ENCODE measurements at places on chromosomes 7 and 10. TPM values are rescaled to one million over a fixed set of nuclear protein-coding genes. Genes with fewer than 3 reads are reported as not detected.

GRCh38 chr7:102431617-102432298 is 1.6 kb upstream of the ORAI2 start:
- DNase-seq, result peak; percentile 45

DNA sequence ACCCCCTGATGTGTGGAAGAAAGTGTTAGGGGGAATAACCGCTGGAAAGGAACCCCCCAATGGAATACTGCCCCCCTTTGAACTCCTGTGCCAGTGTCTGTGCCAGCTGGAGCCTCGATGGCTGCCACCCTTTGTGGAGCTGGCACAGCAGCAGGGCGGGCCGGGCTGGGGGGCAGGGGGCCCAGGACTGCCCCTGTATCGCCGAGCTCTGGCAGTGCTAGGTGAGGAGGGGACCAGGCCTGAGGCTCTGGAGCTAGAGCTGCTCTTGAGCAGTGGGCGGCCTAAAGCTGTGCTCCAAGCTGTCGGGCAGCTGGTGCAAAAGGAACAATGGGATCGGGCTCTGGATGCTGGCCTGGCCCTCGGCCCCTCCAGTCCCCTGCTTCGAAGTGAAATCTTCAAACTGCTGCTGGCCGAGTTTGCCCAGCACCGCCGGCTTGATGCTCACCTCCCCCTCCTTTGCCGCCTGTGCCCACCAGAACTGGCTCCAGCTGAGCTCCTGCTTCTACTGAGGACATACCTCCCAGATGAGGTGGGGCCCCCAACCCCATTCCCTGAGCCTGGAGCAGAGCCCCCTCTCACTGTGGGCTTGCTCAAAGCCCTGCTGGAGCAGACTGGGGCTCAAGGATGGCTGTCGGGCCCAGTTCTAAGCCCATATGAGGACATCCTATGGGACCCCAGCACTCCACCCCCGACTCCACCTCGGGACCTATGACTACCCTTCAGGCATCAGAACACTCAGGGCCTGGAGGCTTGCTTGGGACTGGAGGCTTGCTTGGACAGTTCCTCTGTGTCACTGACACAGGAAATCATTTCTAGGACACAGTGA is 2.2 kb downstream of the HPS6 start:
- DNase-seq, result no peak

- DNase-seq, result no peak
These were observed 486.7 kb downstream of the SDK1 start for GRCh38 chr7:3787717-3788264.

DNA sequence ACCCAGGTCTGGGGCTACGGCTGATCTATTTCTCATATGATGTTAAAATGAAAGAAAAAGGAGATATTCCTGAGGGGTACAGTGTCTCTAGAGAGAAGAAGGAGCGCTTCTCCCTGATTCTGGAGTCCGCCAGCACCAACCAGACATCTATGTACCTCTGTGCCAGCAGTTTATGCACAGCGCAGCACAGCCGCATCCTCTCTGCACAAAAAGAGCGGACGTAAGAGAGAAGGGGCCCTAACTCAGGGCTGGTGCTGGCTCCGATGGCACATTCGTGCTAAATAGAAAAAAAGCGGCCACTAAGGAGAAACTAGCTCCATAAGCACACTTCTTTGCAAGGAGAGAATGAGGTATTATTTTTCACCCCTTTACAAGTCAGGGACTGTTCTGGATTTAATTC is 28.3 kb upstream of the PRSS1 start:
- no peak for DNase-seq

- no peak for DNase-seq
These were observed 197.9 kb upstream of the BMPER start for GRCh38 chr7:33707427-33707826.

DNA sequence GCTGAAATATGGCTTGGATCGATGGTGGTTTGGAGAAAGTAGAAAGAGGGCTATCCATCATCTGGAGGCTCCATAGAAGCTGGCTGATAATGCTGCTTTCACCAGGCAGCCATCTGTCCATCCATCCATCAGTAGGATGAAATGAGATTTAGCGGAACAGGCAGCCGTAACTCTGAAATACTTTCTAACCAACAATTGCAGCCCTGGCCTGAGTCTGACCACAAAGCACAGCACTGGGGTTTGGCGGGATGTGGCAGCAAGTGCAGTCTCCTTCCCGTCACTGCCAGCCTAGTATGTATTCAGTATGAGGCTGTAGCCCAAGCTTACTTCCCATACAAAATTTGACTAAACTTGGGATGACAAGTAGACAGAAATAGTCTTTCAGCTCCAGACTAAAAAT is 38.0 kb downstream of the R3HCC1L start:
- no peak for DNase-seq

The SPDYE8 gene
- total RNA-seq, result not detected

DNA sequence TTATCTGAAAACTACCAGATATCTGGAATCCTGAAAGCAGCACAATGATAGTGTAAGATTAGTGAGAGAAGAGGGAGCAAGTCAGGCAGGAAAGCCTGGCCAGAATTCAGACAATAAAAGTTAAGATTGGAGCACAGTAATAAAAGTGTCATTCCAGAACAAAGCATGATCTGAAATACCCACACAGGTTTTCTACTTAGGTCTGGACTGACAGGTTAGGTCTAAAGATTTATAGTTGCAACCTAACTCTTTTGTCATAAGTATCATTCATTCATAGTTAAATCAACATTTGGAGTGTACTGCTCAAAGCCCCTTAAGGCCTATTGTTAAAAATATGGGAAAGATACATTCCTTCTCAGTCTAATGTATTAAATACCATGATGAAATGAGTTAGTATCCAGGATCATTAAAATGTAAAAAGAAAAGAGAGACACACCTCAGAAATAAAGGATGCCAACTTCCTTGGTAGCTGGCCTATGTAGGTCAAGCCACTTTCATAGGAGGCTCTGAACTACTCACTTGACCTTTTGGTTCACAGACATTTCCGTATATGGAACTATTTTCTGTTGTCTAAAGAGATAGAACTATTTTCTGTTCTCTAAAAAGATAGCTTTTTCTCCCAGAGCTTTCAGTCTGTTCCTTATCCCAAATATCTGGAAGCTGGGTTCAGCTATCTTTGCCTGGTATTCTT is 105.2 kb downstream of the FAS start:
- no peak for DNase-seq

The ELFN1 gene
- not detected for total RNA-seq

DNA sequence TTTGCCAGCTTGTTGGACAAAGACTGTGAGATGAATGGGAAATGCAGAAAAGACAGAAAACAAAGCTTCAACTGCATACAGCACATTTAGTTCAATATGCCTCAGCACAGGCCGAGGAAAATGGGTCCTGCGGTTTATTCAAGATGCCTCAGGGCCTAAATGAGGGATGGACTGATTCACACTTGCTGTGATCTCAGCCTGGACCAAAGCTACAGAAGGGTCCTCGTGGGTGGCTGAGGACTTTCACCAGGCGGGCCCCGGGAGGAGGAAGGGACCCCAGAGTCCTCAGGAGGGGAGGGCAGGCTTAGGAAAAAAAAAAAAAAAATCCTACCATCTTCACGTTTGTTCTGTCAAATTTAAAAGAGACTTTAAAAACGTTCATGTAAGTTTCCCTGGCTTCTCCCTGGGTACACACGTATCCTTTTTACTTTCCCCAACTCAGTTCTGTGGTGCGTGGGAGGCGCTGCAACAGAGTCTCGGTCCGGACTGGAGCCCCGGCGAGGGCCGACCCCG is 624 bp upstream of the ZNF783 start:
- DNase-seq, result no peak

DNA sequence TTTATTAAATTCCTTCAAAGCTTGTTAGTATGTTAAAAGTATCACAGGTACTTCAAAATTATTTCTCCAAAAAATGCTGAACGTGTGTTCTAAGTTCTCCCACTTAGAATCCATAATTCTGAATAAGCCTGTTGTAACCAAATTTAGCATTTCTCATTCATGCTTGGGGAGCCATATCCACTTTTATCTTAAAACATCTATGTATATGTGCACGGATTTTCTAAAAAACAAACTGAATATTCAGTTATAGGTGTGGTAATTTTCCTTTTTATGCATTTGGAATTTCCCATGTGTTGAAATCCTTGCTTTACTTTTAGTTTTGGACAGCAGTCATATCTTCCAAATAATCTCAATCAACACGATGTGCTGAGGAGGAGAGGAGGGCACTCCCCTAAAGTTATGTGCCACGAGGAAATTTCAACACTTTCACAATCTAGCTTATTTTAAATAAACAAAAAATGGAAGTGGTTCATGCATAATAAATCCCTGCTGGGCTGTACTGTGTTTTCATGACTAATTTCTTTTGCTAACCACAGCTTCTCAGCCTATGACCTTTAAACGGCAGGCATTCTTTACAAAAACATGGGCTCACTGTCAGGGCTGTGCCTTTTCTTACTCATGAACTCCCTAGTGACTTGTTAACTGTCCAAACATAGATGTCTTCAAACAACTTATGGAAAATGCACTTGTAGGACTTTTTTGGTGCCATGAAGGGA is 380.3 kb upstream of the SEMA3C start:
- DNase-seq, result no peak

GRCh38 chr10:13670311-13670710 is 83.5 kb downstream of the PRPF18 start:
- no peak for DNase-seq

The PRKAR1B gene
- 19.5 TPM for total RNA-seq

The ARL3 gene
- total RNA-seq, result 1.3 TPM

The ZPBP gene
- total RNA-seq, result not detected

DNA sequence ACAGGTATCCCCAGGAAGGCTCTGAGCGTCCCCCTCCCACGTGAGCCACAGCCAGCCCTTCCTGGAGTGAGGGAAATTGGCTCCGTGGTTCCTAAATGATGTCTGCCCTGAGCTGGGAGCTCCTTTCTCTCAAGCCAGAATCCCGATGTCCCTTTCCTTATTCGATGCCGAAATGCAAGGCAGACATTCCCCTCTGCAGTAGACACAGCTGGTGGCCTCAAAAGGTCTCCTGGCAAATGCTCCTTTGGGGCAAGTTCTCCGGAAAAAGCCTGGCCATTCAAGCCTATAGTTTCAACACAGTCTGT is 98.9 kb downstream of the HIP1 start:
- DNase-seq, result no peak

DNA sequence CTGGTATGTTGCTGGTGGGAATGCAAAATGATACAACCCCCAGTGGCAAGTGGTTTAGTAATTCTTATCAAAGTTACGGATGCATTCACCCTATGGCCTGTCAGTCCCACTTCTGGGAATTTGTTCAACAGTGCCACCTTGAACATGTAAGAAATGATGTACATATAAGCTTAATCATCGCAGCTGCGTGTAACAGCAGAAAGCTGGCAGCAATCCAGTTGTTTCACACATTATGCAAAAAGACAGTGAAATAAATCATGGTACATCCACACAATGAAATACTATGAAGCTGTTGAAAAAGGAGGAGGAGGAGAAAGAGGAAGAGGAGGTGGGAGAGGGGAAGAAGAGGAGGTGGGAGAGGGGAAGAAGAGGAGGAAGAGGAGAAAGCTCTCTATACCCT is 76.2 kb upstream of the MYL10 start:
- DNase-seq, result no peak

The SPDYE3 gene
- total RNA-seq, result not detected

DNA sequence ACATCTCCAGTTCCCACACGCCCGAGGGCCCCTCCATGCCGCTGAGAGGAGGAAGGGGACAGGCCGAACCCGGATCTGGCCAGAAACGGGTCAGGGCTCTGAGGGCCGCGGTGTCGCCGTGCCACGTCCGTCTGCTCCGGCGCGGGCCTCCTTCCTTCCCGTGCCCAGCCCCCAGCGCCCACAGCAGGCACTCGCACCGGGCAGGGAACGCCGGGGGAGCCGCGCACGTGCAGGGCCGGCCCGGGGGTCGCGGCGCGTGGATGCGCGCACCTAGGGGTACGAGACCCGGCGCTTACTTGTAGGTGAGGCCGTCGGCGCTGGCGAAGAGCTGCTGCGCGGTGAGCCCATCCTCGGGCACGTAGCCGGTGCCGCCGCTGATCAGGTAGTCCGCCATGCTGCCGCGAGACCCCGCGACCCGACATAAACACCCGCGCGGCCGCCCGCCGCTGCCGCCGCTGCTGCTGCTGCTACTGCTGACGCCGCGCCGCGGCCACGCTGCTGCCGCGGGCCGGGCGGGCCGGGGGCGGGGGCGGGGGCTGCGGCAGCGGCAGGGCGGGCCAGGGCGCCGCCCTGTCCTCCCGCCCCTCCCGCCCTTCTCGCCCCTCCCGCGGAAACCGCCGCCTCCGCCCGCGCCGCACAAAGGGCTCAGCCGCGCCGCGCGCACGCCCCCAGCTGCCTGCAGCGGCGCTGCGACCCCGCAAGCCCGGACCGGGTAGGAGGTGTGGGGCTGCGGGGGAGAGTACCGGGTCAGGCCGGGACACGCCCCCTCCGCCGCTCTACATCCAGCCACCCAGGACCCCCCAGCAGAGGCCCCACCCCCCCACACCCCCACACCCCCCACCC is 4.1 kb downstream of the IMPDH1 start:
- DNase-seq, result peak; percentile 86

The TSPAN13 gene
- total RNA-seq, result 0.25 TPM

The UPK3BL2 gene
- 115 TPM for total RNA-seq

- no peak for DNase-seq
These were observed 390.3 kb downstream of the MAGI2 start for GRCh38 chr7:79063019-79063698.

DNA sequence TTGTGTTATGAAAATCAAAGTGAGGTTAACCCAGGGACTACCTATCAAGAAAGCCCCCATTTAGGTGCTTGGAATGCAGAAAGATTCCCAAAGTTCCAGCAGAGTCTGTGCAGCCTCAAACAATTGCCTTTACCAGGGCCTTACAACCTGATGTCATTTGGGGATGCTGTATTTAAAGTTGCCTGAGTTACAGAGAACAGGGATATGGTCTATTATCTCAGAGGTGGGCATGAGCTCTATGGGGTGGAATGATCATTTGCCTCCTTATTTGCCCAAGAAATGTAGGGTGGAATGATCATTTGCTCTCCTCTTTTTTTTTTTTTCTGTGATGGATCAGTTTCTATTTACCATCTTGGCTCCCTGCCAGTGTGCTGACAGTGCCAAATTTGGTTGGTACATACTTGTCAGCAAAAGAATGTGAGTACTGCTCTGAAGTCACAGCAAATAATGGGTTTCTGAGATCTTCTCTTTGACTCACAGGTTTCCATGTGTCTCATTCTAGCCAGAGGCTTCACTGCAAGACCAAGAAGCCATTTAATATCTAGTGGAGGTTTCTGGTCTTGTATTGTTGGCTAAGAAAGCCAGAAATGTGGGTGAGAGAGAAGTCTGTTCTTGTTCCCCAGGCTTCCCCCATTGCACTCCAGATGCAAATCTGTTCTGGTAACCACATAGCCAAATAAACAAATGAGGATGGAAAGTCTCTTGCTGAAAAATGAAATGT is 45.5 kb upstream of the ZNRF2 start:
- peak; percentile 13 for DNase-seq
